ENCODE measurements at places on chromosomes 6 and 20.

DNA sequence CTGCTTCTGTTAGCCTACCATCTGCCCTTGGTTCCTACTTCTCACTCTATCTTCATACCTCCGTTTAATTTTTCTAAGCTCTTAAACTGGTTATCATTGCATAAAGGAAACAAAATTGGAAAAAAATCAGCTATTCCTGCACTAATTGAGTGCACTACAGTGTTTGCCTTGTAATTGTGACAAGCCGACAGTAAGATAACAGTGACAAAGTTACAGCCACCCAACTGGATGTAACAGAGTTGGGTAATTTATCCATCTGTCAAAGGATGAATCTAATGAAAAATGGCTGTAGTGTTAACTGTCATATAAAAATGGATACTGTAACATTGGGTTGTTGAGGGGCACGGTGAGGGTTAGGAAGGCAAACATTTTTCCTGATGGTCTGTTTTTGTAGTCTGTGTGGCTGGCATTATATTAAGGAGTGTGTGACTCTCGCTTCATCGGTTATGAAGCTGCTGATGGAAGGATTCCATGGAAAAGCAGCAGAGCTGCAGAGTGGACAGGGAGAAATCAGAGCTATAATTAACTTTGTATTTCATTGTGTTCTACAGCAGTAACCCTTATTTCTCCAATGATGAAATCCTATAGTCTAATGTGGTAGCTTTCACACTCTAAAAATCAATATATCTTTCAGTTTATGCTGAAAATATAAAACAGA, 12.7 kb downstream of the PBOV1 start:
- DNase-seq: no peak

GRCh38 chr6:167676000-167676665, 150.6 kb upstream of the AFDN start:
- DNase-seq: peak; percentile 54

- DNase-seq: no peak
Measured at GRCh38 chr6:42163981-42164380, 9.2 kb upstream of the GUCA1A start.

- no peak for DNase-seq
Measured at GRCh38 chr6:150204705-150205472, 62.0 kb downstream of the PPP1R14C start.

DNA sequence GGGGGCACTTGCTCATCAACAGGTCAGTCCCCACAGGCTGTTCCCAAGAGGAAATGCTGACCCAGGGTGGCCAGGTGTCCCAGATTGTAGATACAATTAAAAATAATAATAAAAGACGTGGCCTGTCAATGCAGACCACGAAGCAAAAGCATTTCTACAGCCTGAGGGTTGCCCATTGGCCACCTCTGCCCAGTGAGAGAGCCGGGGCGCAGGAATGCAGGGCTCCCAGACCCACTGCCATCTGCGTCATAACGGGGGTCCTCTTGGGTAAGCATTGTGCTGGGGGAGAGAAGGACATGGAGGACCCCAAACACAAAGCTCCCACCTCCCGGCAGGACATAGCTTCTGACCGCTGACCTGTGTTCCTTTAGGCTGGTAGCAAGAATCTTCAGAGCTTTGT, 22.9 kb upstream of the AFDN start:
- no peak for DNase-seq

GRCh38 chr6:143727035-143727434, 49.3 kb downstream of the PHACTR2 start:
- no peak for DNase-seq

DNA sequence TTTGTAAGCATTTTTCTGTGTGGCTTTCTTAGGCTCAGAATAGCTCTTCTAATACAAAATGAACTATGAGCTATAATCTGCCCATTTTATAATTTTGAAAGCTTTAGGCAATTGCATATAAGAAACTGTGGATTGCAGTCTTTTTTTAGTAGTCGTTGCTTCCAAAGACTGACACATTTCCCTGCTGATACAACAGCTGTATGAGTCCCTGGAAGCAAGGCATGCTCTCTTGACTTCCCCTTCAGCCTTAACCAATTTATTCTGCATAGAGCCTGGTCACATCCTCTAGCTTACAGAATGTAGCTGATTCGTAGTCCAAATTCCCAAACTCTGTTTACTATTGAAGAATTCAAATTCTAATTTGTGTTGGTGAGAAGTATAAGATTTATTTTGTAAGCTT, 155.3 kb upstream of the EYA4 start:
- DNase-seq: no peak

DNA sequence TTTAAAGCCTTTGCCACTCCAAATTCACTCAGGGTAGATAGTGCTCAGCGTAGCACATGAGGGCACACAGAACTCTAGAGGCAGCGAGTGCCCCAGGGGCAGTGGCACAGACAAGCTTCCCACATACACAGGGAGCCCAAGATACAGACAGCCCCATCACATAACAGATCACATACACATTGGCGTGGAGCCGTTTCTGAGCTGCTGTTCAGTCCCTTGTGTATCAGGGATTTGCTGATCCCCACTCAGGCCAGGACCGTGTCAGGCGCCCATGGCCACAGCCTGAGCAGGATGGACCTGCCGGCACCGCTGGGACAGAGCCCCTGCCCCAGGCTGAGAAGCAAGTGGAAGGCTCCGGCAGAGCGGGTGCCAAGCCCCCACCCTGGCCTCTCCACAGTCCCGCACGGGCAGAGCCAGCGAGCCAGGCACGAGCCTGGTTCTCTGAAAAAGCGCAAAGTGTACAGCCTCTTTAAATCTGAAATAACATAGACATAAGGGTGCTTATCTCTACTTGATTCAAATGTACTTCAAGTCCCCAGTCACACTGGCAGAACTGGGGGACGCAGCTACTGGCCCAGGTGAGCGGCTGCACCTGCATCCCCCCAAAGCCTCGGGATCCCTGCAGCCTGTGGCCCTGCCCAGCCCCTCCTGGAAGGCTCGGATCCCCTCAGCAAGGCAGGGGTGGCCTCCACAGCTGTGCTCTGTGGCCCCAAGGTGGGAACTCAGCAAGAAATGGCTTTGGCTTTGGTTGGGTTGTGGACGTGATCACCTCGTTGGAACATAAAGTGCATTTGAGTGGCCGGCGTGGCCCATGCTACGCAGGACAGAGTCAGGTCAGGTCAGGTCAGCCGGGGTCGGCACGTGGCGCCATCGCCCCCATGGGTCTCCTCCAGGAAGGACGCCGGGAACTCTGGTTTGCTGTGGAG, 231.3 kb downstream of the ERMARD start:
- DNase-seq: no peak

GRCh38 chr20:49699200-49699992, 14.3 kb downstream of the B4GALT5 start:
- DNase-seq: no peak

DNA sequence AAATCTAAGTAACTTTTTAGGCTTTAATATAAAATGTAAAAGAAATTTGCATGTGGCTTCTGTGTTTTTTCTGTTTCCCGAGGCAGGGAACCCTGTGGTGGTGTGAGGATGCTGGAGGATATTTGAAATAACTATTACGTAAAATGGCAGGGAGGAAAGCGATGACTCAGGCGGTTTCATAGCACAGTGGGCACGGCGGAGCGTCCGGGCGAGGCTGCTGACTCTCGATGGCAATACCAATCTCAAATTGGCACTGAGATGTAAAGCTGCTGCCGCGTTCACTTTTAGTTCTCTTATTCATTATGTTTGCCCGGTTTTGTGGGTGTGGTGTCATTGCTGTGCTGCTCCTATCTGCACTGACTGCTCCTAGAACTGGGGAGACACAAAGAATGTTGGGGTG, 254.3 kb downstream of the THBS2 start:
- no peak for DNase-seq

DNA sequence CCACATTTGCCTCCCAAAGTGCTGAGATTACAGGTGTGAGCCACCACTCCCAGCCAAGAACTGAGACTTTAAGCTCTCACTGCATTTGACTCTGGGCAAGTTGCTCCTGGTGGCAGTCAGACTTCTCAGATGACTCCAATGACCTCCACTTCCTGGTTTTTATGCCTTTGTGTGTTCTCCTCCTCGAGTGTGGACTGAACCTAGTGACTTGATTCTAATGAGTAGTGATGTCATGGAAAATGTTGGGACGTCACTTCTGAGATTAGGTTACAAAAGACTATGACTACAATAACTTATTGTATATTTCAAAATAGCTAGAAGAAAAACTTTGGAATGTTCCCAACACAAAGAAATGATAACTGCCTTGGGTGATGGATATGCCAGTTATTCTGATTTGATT, 12.0 kb downstream of the SPINT3 start:
- DNase-seq: no peak

DNA sequence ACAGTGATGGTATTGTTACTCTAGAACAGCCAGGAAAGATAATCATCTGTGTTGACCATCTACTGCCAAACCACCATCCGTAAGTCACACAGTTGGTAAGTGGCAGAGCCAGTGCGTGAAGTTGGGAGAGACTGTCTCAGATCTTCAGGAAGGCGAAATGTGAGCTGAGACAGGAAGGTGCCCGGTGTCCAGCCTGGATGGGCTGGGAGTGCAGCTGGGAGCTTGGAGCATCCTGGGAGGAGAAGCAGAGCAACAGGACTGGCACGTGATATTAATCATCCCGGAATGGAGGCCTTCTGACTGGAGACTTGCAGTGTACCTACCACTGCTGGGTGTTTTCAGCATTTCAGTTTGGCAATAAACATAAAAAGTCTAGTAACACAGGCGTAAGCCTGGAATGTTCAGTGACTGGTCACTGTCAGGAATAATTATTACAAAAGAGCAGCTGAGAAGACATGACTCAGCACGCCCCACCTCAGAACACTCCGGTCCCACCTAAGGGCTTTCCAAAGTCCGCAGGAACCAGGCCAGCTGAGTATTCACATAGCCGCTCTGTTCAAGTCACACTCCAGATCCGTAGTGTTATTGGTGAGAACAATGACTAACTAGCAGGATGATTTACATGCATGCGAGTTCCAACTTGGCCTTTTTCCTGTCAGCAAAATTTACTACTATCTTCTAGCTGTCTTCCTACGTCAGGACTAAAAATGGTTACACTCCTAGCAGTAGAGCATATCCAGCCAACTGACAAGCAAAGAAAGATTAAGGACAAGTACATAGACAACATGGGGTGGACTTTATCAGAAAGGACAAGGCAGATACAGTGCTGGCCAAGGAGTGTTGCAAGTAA, 45.1 kb upstream of the PNRC1 start:
- peak; percentile 69 for DNase-seq

DNA sequence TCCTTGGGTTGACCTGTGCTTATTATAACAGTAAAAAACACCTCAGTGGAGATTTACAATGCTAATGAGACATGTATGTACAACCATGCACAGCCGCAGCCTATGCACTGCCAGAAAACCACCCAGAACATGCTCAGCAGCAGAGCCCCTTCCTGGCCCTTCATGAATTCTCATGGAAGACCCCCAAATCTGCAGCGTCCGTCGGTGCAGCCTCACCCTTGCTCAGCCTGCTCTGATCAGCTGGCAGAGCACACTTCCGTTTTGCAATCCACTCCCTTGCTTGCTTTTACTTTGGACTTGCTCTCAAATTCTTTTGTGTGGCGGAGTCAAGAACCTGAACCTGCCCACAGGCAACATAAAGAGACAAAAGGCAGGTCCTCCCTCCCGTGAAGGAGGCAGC, 378.2 kb upstream of the SULF2 start:
- no peak for DNase-seq

DNA sequence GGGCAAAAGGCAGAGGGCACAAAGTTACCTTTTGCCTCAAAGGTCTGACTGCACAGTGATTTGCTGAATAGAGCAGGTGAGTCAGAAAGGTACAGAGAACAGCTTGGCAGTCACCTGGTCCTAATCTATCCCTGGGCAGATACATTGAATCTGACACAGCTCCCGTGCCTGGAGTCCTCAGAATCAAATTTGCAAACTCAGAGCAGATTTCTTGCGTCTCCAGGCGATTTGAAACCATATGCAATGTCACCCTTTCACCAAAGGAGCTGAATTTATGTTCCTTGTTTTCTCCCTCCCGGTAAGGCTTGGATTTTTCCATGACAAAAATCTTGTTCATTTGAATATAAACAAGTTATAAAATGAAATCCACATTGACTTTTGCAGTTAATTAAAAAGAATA, 81.6 kb upstream of the SNAP25 start:
- no peak for DNase-seq

GRCh38 chr6:137307163-137307854, 88.1 kb upstream of the IFNGR1 start:
- DNase-seq: no peak

- DNase-seq: peak; percentile 91
Measured at GRCh38 chr20:62301773-62302340, 940 bp upstream of the ADRM1 start.

DNA sequence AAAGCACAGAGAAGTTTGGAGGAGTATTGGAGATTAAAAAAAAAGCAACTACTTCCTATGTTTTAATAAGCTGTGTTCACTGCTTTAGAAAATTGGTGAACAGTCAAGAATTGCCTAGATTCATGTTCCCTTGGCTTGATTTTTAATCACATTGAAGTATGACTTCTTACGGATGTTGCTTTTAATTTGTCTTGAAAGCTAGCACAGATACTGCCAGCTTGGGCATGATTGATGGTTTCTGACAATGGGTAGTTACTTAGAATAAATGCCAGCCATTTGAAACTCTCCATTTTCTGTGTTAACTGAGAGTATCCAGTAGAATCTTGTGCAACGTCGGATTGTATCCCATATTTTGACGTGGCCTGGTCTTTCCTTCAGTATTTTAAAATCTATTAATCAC, 178.0 kb downstream of the DTNBP1 start:
- DNase-seq: no peak

DNA sequence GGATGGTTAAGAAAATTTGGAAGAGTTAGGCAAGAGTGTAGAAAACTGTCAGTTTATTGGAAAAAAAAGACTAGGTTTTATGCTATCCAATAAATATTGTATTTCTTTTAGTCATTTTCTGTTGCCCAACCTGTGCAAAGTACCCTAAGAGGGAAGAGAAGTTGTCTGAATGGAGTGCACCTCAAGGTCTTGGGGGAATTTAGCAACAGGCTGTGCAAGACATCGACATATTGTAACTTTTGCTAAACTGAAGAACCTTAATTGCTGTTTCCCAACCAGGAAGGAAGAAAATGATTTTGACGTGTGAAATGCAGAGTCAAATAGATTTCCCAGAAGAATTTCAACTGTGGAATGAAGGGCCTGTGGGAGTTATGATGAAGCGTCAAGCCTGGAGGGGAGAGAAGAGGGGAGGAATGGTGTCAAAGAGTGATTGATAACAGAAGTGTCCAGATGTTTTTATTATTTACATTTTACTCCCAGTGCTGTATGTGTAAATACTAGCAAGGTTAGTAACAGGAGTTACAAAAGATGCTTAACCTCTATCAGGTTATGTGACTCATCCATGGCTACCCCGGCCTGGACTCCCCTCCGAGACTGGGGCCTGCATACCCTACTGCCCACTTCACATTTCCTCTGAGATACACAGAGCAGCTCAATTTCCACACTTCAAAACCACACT, 246.8 kb downstream of the MYLK4 start:
- no peak for DNase-seq

DNA sequence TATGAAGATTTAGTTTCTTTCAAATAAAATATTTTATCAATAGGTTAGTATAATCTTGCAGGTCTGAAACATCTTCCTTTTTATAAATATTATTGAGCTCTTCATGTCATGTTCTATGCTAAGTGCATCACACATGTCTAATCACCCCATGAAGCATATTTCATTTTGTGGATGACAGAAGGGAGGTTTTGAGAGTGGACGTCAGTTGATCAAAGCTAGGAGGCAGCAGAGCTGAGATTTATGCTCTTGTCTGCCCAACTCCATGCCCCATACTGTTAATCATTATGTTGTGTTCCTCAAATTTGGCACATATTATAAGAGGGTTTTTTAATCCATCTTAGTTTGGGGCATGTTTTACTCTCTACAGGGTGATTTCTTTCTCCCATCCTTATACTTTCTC, 22.7 kb downstream of the DSE start:
- DNase-seq: no peak
